Astrocyte of the hippocampus (primary cell): ENCODE measurements at places on chromosomes 6 and 20.

DNA sequence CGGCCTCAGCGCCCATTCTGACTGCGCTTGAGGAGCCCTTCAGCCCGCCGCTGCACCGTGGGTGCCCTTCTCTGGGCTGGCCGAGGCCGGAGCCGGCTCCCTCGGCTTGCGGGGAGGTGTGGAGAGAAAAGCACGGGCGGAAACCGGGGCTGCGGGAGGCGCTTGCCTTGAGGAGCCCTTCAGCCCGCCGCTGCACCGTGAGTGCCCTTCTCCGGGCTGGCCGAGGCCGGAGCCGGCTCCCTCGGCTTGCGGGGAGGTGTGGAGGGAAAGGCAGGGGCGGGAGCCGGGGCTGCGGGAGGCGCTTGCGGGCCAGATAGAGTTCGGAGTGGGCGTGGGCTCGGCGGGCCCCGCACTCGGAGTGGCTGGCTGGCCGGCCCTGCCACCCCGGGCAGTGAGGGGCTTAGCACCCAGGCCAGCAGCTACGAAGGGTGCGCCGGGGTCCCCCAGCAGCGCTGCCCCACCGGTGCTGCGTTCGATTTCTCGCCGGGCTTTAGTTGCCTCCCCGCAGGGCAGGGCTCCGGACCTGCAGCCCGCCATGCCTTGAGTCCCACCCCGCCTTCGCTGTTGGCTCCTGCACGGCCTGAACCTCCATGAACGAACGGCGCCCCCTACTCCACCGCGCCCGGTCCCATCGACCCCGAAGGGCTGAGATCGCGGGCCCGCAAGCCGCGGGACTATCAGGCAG lies 45.7 kb upstream of the MCUR1 start:
- DNase-seq: peak; percentile 34

DNA sequence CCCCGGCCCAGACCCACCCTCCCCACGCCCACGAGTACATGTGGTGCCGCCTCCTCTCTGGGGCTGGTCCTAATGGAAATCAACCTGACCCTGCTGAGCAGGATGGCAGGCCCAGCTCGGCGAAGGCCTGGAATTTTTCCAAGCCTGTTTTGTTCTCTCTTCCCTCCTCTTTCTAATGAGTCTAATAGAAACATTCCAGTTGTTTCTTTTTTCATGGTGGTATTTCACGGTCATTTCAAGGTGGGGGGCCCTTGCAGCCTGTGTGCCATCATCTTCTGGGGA lies 16.6 kb downstream of the SMOC2 start:
- peak; percentile 6 for DNase-seq

GRCh38 chr20:53660947-53661381 lies 67.3 kb upstream of the ZNF217 start:
- DNase-seq: no peak

DNA sequence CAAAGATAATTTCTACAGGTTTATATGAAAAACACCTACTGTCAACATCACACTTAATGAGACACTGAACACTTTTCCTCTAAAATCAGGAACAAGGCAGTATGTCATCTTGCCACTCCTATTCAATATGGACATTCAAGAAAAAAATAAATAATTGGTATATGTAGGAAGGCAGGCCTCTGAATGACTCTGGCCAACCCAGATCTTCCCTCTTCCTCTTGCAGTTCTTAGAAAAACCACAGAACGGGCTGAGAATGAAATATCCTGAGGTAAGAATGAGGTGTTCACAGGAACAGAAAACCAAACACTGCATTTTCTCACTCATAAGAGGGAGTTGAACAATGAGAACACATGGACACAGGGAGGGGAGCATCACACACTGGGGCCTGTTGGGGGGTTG lies 1207.2 kb upstream of the CITED2 start:
- DNase-seq: no peak

DNA sequence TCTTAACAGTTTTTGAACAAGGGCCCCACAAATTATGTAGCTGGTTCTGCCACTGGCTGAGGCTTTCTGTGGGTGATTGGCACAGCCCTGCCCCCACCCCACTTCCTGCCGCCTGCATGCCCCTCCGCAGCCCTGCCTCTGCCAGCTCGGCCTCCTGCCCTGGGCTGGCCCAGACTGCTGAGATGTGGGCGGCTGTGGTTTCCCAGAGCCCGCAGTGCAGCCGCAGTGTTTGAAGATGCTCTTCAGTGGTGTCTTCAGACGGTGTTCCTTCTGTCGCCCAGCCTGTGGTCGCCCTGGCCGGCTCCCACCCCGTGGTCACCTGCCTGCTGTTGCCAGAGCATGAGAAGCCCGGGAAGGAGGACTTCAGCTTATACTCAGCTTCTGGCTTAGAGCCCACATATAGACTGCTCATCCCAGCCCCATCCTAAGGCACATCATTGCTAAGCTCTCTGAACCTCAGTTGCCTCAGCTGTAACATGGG lies 154.3 kb downstream of the VEGFA start:
- peak; percentile 68 for DNase-seq

- DNase-seq: peak; percentile 92
Measured at GRCh38 chr20:34713194-34713943, 9.2 kb downstream of the TP53INP2 start.

GRCh38 chr6:90068264-90068663 lies 174.0 kb downstream of the GJA10 start:
- DNase-seq: peak; percentile 59

- DNase-seq: no peak
Measured at GRCh38 chr20:39057143-39057542, 95.0 kb downstream of the DHX35 start.

DNA sequence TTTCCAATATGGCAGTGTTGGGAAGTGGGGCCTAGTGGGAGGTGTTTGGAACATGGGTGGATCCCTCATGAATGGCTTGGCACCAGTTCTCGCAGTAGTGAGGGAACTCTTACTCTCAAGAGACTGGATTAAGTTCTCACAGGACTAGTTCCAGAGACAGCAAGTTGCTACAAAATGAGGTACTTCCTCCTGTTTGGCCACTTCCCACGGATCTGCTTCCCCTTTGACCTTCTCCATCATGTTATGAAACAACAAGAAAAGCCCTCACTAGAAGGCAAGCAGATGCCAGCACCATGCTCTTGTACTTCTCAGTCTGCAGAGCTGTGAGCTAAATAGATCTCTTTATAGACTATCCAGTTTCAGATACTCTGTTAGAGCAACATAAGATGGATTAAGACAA lies 3.1 kb downstream of the RSPH3 start:
- no peak for DNase-seq

- peak; percentile 23 for DNase-seq
Measured at GRCh38 chr6:74277777-74278186, 581.8 kb downstream of the CD109 start.

DNA sequence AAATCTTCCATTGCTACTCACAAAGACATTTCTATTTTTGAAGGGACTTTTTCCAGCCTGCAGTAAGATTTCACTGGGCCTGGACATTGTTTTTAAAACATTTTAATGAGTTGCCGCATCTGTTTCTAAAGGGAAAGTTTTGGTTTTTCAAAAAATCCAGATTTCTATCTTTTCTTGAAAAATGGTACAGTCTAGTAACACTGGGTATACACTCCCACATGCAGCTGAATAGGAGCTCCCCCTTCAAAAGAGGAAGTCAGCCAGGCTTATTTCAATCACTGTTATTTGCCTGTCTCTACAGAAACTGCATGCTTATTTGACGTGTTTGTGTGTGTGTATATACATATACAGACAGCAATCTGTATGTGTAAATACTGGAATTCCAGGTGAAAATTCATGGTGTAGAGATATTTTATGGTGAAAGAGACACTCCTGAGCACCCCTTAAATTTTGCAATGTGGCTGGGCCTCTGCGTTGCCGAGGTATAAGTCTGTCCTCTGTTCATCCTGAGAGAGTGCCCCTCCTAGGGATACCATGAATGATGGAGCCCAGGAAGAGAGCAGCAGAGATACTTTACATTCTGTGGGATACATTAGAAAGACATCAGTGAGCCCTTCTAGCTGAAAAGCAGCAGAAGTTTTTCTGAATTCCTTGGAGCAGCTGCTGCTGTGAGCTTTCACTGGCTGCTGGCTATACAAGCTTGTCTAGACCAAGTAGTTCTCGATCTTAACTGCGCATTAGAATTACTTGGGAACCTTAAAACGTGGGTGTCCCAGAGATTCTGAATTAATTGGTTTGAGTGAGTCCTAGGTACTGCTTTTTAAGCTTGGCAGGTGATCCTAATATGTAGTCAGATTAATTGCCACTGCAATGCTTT lies 12.0 kb upstream of the ABRACL start:
- DNase-seq: peak; percentile 21

GRCh38 chr20:38810926-38811630 lies 5.6 kb downstream of the PPP1R16B start:
- no peak for DNase-seq

DNA sequence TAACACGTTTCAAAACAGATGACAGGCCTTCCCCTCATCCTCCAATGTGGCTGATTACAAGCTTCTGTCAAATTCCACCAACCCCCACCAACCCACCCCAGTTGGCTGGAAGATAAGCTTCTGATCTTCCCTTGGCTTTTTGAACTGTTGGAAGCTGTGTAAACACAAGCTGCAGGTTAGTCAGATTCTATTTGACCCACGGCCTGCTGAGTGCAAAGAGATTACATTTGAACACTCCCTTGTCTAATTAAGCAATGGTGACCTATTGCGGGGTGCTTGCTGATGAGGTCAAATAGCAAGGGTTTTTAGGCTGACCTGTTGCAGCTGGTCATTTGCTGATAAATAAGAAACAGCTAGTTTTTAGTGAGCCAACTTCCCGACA lies 379.7 kb downstream of the BMP2 start:
- no peak for DNase-seq

GRCh38 chr6:84752118-84752850 lies 12.1 kb downstream of the TBX18 start:
- DNase-seq: no peak

DNA sequence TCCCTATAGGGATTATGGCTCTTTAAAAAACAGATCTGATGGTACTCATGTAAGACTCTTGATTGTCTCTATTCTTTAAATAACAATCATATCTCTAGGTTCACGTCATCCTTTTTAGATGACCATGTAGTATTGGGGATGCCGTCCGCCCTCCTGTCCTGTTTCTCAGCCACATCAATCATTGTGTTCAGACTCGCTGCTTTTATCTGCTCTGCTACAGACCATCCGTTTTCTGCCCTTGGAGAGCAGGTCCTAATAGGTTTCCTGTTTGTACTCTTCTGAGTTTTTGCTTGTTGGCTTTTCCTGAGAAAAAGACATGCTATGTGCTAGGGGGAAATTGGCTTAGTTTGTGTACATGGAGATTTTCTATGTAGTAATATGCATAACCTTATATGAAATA lies 76.8 kb downstream of the SASH1 start:
- no peak for DNase-seq

GRCh38 chr20:4116091-4116490 lies 100.7 kb upstream of the RNF24 start:
- DNase-seq: no peak

DNA sequence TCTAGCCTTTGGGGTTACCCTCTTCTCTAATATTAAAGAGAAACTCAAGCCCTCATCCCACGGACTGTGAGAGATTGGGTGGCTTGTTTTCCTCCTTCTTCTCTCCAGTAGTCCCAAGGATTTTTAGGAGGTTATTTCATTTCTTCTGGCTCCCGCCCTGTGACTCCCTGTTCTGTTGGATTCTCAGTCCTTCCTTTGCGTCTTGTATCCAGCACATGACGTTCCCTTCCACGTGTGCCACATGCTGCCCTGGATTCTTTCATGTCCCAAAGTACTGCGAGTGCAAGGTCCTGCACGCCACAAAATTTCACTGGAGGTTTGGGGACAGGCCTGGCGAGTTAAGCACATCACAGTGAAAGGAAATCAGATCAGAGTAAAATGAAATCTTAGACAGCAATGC lies 213.4 kb downstream of the PACRG start:
- DNase-seq: no peak

DNA sequence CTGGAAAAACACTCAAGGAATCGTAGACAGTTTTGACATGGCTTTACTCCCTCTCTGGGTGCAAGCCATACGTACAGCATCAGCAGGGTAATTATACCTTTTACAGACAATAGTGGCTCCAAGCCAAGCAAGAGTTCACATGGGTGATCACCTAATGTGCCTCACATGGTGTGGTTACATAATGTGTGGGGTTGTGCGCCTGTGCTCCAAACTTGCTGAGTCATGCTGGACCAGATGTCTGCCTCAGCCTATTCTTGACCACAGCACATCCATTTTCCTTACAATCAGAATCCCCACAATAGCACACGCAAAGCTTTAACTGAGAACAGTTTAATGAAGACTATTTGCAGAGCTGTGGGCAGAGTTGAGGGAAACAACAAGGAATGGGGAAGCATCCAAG lies 74.5 kb downstream of the ALDH8A1 start:
- peak; percentile 13 for DNase-seq

GRCh38 chr6:159005436-159005835 lies 5.4 kb upstream of the RSPH3 start:
- no peak for DNase-seq

GRCh38 chr6:111406200-111406721 lies 76.8 kb downstream of the REV3L start:
- DNase-seq: no peak

- no peak for DNase-seq
Measured at GRCh38 chr6:44042261-44042988, 84.8 kb downstream of the MRPL14 start.

DNA sequence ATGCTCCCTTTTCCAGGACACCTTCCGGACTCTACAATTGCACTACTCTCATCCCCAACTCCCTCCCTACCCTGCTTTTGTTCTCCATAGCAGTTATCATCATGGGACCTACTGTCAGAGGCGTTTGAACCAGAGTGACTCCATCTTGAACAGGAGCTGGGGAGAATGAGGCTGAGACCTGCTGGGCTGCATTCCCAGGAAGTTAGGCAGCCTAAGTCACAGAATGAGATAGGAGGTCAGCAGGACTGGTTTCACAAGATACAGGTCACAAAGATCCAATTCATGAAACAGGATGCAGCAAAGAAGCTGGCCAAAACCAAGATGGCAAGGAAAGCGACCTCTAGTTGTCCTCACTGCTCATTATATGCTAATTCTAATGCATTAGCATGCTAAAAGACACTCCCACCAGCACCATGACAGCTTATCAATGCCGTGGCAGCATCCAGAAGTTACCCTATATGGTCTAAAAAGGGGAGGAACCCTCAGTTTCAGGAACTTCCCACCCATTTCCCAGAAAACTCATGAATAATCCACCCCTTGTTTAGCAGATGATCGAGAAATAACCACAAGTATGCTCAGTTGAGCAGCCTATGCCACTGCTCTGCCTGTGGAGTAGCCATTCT lies 15.6 kb downstream of the SLC13A3 start:
- DNase-seq: peak; percentile 57

GRCh38 chr6:64254558-64254957 lies 619.0 kb downstream of the PHF3 start:
- DNase-seq: no peak

- DNase-seq: no peak
Measured at GRCh38 chr20:19009081-19009688, 195.6 kb downstream of the SCP2D1 start.

- DNase-seq: no peak
Measured at GRCh38 chr6:43747784-43748183, 22.2 kb upstream of the VEGFA start.
